ENCODE measurements at places on chromosomes 13 and 19.

- no peak for DNase-seq
Observed at GRCh38 chr13:36207672-36208071, 6.7 kb downstream of the SOHLH2 start.

DNA sequence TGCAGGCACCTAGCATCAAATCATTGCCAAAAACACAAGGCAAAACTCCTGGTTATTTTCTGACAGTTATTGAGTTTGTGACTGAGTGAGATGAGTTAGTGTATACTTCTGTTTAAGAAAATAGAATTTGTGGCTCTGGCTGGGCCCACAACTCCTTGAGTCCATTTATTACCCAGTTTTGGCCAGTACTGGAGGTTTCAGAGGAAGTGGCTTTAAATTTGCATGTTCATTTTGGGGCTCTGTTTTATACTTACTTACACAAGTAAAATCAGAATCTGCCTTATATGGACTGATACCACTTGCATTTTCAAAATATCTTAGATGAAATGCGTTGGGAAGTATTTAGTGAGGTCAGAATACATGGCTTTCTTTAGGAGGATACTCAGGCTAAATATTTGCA is 29.0 kb downstream of the TNFSF11 start:
- DNase-seq: no peak

DNA sequence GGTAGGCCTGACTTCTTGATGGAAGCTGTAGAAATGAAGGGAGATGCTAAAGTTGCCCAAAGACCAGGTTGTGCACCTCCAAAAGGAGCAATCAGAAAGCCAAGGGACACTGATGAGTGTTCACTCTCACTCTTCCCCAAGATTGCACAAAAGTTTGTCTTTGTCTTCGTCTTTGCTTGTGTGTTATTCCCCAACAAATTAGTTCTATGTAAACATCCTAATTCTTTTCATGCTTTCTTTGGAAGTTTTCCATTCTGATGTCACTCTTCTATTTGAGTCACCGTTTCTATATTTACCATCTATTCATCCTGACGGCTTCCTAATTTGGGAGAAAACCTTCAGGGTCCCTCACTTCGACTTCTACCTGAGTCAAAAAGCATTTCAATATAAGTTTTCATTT is 3.7 kb upstream of the TMEM272 start:
- no peak for DNase-seq

GRCh38 chr19:8973501-8974091 is 36.6 kb downstream of the MUC16 start:
- DNase-seq: no peak

DNA sequence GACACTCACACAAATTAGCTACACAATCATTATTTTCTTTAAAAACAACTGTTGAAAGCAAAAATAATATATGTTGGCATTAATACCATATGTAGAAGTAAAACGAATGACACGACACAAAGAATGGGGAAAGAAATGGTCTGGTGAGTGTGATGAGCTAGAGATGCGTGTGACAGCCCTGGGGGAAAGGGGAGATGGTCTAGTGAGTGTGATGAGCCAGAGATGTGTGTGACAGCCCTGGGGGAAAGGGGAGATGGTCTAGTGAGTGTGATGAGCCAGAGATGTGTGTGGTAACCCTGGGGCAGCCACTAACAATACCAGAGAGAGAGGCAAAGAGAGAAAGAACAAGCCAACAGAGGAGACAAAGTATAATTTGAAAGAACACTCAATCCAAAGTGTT is 22.3 kb upstream of the LAMP1 start:
- DNase-seq: no peak

- no peak for DNase-seq
Observed at GRCh38 chr19:46376241-46377153, 29.6 kb downstream of the PPP5C start.

GRCh38 chr13:97030705-97031452 is 36.6 kb upstream of the OXGR1 start:
- no peak for DNase-seq

DNA sequence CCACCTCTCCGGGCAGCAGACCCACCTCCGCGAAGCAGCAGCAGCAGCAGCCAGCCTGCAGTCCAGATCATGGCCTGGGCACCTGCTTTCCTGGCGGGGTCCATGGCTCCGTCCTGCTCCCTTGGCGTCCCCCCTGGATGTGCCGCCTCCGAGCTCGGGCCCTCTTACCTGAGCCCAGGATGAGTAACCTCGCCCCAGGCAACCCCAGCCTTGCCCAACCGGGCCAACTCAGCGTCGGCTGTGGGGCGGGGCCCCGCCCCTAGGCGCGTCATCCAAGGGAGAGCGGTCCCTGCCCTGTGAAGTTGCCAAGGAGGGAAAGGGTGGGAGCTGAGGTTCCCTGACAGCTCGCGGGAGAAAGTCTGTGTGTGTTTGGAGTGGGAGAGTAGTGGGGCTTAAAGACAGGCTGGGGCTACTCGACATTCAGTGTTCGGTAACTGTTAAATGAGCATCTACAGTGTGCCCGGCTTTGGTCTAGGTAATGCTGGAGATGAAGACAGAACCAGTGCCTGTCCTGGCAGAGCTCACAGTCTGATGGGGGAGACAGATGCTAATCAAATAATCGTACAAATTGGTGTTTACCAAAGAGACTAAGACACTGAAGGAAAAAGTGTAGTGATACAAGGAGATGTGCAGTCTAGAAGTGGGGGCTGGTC is at the start of gene LYPD3:
TSS of gene LYPD3 (minus strand) at position 141 of the 653 bp plus-strand sequence. CDS start at position 104, 37 bp downstream.
- no peak for DNase-seq

GRCh38 chr19:14943601-14944000 is 2.3 kb downstream of the OR7C2 start:
- no peak for DNase-seq

- no peak for DNase-seq
Observed at GRCh38 chr13:52452470-52452869, 2.0 kb upstream of the VPS36 start.

- peak; percentile 57 for DNase-seq
Observed at GRCh38 chr13:41587490-41587889, 130.1 kb downstream of the RGCC start.

DNA sequence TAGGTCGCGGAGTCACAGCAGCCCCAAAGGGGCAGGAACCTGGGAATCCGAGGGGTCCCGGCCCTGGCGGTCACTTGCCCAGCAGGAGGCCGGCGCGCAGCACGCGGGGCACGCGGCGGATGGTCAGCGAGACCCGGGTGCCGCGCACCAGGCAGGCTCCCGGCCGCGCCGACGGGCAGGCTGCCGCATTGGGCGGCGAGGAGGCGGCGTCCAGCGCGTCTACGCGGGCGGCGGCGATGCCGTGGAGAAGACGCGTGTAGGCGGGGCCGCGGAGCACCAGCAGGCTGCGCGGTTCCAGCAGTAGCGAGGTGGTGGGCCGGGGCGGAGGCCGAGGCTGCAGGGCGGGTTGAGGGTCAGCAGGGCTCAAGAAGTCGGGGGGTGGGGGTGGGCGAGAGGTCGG is 607 bp upstream of the SYNE4 start:
- no peak for DNase-seq

DNA sequence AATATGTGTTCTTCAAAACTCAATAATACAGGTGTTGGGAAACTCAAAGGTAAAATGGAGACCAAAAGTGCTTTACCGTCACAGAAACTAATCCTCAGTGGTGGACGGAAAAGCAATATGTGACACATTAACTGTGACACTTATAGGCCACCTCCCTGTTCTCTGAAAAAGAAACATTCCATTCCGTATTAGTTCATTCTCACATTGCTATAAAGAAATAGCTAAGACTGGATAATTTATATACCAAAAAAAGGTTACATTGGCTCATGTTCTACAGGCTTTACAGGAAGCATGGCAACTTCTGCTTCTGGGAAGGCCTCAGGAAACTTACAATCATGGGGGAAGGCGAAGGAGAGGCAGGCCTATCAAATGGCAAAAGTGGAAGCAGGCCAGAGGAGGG is 435.3 kb upstream of the HTR2A start:
- no peak for DNase-seq

- DNase-seq: no peak
Observed at GRCh38 chr13:38697628-38698333, 10.9 kb downstream of the FREM2 start.

GRCh38 chr19:18741124-18742121 is 49.7 kb downstream of the COMP start:
- no peak for DNase-seq

GRCh38 chr19:5424192-5424973 is 30.8 kb upstream of the ZNRF4 start:
- no peak for DNase-seq

DNA sequence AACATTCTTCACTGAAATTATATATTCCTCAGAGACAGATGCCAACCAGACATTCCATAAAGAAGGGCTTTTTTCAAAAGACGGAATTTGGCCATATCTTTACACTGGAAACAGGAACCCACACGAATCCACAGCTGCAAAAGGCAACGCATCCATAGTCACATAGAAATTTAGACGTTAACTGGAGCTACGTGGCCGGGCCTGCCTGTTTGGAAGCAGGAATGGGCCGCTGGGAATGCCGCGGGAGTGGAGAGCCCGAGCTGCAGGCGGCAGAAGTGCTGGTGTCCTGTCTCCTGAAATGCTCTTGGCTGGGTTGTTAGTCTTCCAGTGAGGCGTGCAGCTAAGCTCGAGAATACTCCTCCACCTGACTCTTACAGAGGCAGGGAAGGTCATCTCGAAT is 122.2 kb downstream of the KL start:
- DNase-seq: no peak

DNA sequence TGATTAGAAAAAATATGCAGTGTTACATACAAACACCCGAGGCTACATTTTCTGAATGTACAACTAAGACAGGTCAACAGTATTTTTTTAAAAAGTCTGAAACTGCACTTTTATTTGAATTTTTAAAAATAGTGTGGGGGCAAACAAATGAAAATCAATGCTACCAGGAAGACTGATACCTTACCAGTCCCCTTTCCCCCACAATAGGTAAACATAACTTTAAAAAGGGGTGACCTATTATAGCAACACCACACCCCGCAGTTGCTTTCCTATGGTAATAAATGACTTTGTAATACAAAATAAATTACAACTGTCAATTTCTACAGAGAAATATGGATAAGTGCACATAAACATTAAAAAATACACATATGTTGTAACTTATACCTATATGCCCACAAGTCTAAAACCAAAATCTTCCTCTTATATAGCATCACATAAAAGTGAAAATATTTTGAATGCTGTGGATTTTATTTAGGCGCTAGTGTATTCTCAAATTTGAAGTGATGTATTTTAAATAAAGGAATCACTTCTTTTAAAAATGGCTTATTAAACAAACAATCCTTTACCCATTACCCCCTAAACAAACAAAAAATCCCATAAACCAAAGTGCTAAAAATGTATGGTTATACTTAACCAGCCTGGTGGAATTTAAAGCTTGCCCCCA is 63.1 kb downstream of the KCNRG start:
- no peak for DNase-seq

GRCh38 chr13:33519561-33520467 is 234.3 kb upstream of the STARD13 start:
- DNase-seq: no peak

DNA sequence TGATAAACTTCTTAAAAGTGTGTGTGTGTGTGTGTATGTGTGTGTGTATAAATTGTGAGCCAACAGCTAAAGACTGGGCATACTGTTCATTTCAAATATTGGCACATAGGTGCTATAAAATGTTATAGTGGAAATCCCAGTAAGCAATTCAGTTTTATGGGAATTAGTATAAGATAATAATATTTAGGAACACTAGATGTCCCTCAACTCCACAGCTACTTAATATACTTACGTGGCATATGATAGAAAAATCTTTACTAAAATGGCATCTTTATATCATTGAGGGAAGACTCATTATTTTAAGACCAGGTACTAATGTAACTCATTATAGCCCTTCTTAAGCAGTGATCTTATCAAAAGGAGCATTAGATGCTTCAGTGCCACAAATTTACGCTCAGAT is 266.2 kb downstream of the MAB21L1 start:
- no peak for DNase-seq

- no peak for DNase-seq
Observed at GRCh38 chr13:36362251-36362650, 16.1 kb upstream of the SPART start.

GRCh38 chr19:58352760-58353671 is at the start of gene A1BG:
A1BG (minus strand) TSS chr19:58353492; CDS start chr19:58353437, 55 bp downstream.
- no peak for DNase-seq

- no peak for DNase-seq
Observed at GRCh38 chr19:16077984-16078758, 1.9 kb downstream of the TPM4 start.

- peak; percentile 63 for DNase-seq
Observed at GRCh38 chr19:16587833-16588823, 15.9 kb upstream of the SLC35E1 start.

DNA sequence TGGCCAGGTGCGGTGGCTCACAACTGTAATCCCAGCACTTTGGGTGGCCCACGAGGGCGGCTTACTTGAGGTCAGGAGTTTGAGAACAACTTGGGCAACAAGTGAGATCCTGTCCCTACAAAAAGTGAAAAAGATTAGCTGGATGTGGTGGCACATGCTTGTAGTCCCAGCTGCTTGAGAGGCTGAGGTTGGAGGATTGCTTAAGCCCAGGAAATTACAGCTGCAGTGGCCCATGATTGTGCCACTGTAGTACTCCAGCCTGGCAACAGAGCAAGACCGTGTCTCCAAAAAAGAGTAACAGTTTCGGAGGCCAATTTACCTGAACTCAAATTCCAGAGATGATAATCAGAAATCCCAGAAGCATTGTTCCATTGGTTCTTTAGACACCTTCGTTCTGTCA is 4.4 kb downstream of the ZNF473 start:
- no peak for DNase-seq

GRCh38 chr13:39862900-39863299 is 207.4 kb downstream of the COG6 start:
- DNase-seq: no peak

DNA sequence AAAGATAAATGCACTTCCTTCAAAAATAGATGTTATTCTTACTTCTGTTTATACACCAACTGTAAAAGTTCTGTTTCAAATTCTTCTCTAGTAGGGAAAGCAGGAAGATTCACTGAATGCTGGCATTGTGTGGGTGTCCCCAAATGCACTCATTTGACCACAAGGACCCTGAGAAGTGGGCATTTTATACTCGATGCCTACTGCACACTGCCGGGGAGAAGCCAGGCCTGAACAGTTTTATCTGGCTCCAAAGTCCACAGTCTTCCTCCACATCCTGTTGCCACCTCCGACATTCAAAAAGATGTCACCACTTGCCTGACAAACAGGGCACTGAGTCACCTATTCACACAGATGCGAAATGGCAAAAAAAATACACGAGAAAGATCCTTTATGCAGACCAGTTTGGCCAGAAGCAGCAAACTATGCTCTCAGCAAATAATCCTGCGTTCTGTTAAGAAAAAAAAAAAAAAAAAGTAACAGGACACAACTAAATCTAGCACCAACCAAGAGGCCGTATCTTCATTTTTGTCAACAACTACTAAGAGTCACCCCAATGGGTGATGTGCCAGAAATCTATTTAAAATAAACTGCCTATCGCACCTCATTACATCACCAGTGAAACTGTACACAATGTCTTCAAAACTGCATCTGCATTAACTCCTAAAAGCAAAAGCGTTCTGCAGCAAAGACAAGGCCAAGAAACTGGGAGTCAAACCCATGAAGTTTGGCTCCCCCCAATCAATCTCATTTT is 6.2 kb downstream of the ZC3H4 start:
- no peak for DNase-seq

- no peak for DNase-seq
Observed at GRCh38 chr13:44866411-44866911, 122.8 kb downstream of the NUFIP1 start.

Data from naive thymus-derived CD8-positive, alpha-beta T cell (primary cell).